Caco-2 (cell line): ENCODE measurements at places on chromosomes 12 and 14.

GRCh38 chr14:28243600-28243999, 523.0 kb upstream of the FOXG1 start:
- DNase-seq = no peak

DNA sequence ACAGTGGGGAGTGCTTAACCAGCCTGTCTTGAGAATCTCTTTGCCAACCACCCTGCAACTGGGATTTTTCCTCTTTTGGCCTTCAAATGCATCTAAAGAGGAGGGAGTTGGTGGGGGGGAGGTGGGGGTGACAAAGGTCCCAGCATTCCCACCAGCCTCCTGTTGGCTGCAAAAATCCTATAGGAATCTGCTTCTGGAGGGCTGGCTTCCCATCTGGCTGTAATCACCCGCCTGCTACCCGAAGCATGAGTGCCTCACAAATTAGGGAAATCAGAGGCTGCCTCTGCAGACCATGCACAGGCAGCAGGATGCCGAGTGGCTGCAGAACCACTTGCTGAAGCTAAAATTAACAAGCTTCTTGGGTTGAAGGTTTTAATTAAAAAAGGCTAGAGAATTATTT, 73.9 kb upstream of the WSCD2 start:
- no peak for DNase-seq

GRCh38 chr14:90903101-90903500, 86.9 kb upstream of the TTC7B start:
- DNase-seq = peak; percentile 64

- no peak for DNase-seq
These were observed at the start of gene HOTAIR for GRCh38 chr12:53974084-53975063. Gene HOTAIR (minus strand): TSS chr12:53974954.

DNA sequence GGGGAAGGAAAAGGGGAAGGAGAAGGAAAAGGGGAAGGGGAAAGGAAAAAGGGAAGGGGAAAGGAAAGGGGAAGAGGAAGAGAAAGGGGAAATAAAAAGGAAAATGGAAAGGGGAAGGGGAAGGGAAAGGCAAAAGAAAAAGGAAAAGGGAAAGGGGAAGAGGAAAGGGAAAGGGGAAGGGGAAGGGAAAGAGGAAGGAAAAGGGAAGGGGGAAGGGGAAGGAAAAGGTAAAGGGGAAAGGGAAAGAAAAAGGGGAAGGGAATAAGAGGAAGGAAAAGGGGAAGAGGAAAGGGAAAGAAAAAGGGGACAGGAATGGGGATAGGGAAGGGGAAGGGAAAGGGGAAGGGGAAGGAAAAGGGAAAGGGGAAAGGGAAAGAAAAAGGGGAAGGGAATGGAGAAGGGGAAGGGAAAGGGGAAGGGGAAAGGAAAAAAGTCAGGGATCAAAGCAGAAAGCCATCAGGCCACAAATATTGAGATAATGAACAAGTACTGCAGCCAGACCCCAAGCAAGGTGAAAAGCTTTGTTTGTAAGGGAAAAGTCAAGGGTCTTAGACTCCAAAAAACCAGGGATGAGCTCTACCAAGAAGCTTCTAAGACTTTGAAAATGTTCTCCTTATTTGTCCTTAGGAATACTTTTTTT, 20.0 kb downstream of the DICER1 start:
- no peak for DNase-seq

DNA sequence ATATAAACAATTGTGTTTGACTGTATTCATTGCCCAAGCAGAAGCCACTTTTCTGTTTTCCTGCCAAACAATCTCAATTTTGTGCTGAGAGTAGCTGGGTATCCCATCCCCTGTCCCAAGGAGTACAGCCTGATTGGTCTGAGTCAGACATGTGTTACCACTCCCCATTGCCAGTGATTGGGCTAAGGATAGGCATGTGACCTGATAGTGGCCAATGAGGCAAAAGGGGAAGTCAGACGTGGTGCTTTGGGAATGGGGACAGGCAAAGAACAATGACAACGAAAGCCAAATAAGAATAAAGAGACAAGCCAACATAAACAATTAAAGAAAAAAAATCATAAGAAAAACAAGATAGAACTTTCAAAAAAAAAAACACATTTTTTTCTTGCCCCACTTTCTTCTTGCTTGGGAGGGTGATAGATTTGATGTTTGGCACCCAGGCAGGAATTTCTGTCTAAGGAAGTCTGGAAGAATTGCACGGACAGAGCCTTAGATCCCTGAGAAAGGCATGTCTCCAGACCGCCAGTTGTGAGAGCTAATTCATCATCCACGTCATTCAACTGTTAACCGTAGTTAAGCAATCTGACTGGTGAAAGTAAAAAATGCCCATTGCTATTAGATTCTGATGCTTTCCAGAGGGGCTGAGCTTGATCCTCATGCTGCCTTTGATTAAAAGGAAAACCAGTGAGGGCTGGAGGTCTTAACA, 626.6 kb upstream of the TMEM132C start:
- DNase-seq = no peak

DNA sequence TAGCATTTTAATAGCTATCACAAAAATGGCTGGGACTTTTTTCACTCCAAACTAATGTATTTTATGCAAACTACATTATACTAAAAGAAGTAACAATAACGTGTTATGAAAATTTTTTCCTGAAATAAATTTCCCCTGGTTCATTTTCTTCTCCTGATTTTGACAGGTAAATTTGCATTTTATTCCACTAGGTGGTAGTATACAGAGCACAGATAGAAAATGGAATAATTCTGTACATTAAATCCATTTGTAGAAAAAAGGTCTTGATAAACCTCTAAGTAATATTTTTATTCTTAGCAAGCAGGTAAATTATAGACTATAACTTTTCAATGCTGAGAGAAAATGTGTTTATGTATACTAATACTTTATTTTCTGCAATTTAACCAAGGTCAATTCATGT, 96.5 kb downstream of the BCAT1 start:
- DNase-seq = no peak

GRCh38 chr12:72057330-72057914, 118.8 kb downstream of the TPH2 start:
- DNase-seq = no peak

GRCh38 chr14:44462381-44462780, 44.7 kb downstream of the FSCB start:
- DNase-seq = no peak

DNA sequence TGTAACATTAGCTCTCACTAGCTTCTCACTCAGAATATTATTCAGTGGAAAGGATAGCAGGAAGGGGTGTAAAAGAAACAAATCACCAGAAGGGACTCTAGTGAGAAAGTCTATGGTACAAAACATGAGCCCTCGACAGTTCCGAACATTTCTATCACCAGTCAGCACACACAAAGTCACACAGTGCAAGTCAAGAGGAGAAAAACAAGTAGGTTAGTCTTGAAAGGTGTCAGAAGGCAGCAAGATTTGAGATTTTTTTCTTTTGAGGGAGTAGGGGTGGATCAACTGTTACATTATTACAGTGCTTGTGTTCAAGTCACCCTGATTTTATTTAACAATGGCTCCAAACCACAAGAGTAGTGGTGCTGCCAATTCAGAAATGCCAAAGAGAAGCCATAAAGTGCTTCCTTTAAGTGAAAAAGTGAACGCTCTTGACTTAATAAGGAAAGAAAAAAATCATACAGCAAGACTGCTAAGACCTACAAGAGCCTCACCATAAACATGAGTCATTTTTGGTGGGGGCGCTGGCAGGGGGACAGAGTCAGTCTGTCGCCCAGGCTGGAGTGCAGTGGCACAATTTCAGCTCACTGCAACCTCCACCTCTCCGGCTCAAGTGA, 42.3 kb downstream of the GNS start:
- no peak for DNase-seq

DNA sequence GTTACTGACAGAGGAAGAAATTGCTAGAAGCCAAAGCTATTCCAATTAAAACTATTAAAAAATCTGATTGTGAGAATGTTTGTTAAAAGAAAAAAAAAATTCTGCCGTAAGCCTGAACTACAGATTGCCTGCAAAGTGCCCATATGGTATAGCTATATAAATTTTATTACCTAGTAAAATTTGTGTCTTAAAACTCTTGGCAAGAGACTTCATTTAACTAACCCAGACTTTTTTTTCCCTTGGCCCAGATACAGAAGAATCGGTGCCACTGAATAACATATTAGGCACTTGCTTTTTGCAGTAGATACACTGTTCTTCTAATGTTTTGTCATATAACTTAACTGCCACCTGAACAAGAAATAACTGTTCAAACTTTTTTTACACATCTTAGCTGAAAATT, 125.5 kb downstream of the RPS29 start:
- no peak for DNase-seq

GRCh38 chr12:47017041-47017713, 62.2 kb upstream of the PCED1B start:
- no peak for DNase-seq

- no peak for DNase-seq
These were observed 731.9 kb upstream of the FBXO33 start for GRCh38 chr14:40164083-40164482.

- no peak for DNase-seq
These were observed 527.3 kb upstream of the CCDC196 start for GRCh38 chr14:65958664-65959562.

- DNase-seq = no peak
These were observed 336.3 kb downstream of the DAD1 start for GRCh38 chr14:22252686-22253085.

- DNase-seq = no peak
These were observed at the start of gene OR4K2 for GRCh38 chr14:19874842-19875241. Gene OR4K2 (plus strand): TSS chr14:19875142. CDS start chr14:19876268, 1,126 bp downstream.

GRCh38 chr14:52044791-52045522, 23.9 kb downstream of the NID2 start:
- no peak for DNase-seq

DNA sequence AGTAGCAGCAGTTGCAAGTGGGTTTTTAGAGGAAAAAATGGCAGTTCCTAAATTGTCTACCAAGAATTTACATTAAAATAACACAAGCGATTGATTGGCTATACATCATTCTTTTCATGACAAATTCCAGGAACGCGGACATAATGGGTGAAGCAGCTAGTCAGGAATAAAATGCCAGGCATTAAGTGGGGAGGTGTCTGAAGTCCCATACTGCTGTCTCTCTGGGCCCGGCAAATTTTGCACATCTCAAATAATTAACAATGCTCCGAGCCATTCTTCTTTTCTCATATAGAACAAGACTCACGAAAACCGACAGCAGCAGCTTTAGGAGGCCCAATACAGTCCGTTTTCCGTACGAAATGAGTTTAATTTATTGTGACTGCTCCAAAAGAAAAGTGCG, 696 bp downstream of the RPL36AL start:
- no peak for DNase-seq

GRCh38 chr12:52751795-52752194, 25.4 kb downstream of the KRT76 start:
- DNase-seq = no peak

GRCh38 chr12:64998371-64999147, 122.5 kb downstream of the WIF1 start:
- no peak for DNase-seq
